ENCODE measurements at places on chromosomes 1 and 21.

DNA sequence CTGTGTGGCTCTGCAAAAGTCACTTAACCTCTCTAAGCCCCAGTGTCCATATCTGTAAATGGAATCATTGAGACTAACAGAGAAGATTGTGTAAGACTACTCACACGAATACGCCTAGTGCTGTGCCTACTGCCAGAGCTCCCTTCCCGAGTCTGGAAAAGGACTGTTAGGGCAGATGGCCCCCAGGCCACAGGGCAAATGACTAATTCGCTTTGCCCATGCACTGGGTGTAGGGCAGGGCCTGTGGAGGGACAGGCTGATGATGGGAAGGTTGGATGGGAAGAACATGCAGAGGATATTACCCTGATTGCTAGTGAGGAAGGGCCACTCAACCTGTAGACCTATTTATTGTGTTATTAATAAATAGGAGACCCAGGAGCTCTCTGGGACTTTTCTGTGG lies 4.2 kb upstream of the GPR61 start:
- no peak for DNase-seq

GRCh38 chr1:94299627-94300553 lies 62.5 kb upstream of the ARHGAP29 start:
- no peak for DNase-seq

GRCh38 chr1:225911191-225912130 lies 12.6 kb downstream of the PYCR2 start:
- DNase-seq = peak; percentile 52

DNA sequence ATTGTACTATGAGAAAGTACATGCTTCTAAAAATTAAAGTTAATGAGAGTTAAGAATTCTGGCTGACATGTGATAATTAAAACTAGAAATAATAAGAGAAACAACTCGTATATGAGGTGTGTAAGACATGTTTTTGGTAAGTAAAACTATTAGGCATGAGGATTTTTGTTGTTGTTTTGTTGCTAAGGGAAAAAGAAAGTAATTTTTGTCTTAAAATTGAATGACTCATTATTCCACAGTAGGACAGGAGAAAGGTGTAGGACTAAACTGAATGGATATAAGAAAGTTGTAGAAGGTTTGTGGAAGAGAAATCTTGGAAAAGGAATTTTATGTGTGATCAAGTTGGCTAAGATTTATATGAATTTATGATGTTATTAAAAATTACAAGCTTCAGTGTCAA lies 54.8 kb downstream of the TBX19 start:
- DNase-seq = no peak

GRCh38 chr1:36222481-36223380 lies 1.5 kb upstream of the THRAP3 start:
- DNase-seq = no peak

- no peak for DNase-seq
Observed at GRCh38 chr1:41547781-41548560, 63.5 kb upstream of the EDN2 start.

DNA sequence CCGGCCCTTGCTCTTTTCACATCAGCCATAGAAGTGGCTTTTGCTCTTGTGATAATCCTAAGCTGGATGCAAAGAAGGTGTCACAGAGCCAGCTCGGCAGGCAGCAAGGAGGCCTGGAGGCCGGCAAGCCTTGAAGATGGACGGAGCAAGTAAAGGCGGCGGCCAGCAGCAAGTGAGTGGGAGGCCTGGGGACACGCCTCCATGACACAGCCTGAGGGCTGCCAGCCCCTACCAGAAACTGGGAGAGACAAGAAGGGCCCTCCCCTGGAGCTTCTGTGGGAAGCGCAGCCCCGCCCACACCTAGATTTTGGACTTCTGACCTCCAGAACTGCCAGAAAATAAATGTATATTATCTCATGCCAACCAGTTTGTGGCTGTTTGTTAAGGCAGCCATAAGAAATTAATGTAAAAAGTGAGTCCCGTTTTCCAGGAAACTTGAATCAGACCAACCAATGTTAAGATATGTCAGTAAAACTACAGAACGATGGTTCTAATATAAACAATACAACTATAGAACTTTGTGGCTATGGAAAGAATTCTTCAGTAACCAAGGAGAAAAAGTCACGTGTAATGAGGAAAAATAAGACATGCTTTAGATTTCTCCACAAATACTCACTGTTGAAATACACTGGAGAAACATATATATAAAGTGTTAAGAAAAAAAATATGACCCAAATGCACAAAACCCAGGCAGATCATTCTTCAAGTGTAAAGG lies 49.9 kb downstream of the BACE2 start:
- no peak for DNase-seq

- DNase-seq = no peak
Observed at GRCh38 chr1:207815913-207816291, 64.0 kb downstream of the CD46 start.

- DNase-seq = no peak
Observed at GRCh38 chr1:158554352-158554751, at the start of gene OR6Y1. TSS of gene OR6Y1 (minus strand) at chr1:158554405. CDS start at chr1:158548105, 6,300 bp downstream.

- no peak for DNase-seq
Observed at GRCh38 chr1:42266253-42267135, 68.5 kb downstream of the FOXJ3 start.

- no peak for DNase-seq
Observed at GRCh38 chr1:96072021-96072420, 649.6 kb upstream of the PTBP2 start.

GRCh38 chr1:211336161-211336560 lies 9.5 kb downstream of the TRAF5 start:
- no peak for DNase-seq

DNA sequence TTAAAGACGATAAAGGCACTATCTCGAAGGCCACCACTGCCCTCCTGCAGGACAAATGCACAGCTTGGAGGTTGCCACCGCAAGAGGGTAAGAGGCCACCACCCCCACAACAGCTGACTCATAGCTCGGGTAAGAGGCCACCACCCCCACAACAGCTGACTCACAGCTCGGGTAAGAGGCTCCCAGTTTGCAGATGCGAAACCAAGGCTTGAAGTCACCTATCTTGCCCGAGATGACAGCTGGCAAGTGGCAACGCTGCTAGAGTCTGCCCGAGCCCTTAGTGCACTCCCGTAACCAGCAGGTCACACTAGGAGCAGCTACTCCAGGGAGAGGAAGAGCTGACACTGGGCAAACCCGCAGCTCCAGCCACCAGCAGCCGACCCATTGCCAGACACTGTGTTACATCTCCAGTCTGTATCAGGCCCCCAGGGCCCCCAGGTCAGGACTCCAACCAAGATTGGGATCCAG lies 17.1 kb upstream of the SPSB1 start:
- peak; percentile 91 for DNase-seq

GRCh38 chr1:62428351-62428750 lies 8.5 kb upstream of the USP1 start:
- no peak for DNase-seq

DNA sequence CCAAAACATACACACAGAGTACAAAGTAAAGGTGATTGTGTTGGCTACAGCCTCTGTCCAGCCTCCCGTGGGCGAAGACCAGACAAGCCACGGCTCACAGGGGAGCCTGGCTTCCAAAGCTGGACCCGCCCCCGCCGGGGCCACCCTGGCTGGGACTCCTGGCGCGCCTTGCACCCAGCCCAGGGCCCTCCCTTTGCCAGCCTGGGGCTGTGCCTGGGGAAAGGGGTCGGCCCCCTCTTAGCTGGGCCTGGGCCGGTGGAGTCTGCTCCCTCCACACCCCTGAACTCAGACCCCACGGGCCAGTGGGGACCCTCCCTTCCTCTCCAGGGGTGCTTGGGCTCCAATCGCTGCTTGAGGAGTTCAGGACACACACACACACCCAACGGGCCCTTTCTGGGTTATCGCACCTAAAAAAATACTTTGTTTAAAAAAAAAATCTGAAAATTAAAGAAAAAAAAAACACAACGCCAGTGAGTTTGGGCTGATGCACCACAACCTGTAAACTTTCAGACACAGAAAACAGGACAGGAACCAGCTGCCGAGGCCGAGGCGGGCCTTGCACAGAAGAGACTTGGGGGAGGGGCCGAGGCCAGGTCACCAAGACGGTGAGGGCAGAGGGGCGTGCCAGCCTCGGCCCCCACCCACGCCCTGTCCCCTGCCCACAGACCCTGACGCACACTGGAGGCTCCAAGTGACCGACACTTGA lies 56.3 kb downstream of the KCNAB2 start:
- DNase-seq = no peak

- DNase-seq = no peak
Observed at GRCh38 chr1:183159960-183160359, 26.1 kb upstream of the LAMC2 start.

DNA sequence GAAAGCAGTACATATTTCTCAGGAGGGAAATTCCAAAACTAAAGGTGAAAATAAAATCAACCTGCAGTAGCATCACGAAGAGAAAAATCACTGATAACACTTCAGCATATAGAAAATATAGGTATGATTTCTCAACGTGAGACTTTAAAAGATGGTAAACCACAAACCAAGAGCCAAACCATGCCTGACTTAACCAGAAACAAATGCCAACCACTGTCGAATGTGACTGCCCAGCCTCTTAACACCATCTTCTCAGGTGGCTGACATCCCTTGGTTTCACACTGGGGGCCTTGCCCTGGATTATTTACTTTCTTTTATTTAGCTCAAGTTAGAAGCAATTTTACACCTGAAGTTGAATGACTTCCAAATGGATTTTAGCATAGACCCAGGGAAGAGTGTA lies 10.1 kb downstream of the HMGCS2 start:
- no peak for DNase-seq

DNA sequence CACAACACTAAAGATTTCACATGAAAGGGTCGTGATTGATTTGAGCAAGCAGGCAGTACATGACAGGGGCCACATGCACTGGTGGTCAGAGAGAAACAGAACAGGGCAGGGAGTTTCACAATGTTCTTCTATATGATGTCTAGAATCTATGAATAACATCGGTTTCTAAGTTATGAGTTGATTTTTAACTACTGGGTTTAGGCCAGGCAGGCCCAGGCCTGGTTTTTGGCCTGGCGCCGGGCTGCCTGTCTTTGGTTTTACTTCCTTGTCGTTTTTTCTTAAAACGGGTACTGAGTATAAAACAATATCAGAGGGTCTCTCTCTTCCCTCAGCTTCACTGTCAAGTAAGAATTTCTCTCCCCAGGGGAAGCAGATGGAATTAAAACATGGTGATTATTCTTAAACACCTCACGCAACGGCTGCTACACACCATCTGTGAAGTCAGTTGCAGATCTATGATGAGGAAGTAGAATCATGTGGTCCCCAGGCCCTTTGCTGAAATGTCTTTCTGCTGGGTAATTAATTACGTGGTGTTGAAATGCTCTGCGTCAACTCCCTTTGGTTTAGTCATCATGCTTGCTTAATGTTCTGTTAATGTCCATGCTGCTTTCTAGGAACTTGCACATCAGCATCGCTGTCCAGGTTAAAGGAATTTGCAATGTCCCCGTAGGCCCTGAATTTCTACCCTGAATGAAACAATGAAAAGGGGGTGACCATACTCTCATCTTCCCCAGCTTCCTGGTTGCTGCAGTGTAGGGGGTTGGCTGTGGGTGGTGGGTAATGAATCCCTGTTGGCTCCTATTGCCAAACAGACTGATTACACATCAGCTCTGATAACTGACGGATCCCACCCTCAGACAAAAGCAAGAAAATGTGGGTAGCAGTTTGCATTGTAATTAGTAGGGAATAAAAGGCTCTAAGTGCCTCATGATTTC lies 70.3 kb downstream of the SERINC2 start:
- DNase-seq = peak; percentile 35

- no peak for DNase-seq
Observed at GRCh38 chr1:172085317-172085716, 244.0 kb downstream of the DNM3 start.

GRCh38 chr1:168637350-168637991 lies 61.1 kb downstream of the XCL1 start:
- DNase-seq = peak; percentile 57

GRCh38 chr1:1939296-1940122 lies 20.4 kb upstream of the TMEM52 start:
- no peak for DNase-seq

- DNase-seq = no peak
Observed at GRCh38 chr1:49306507-49307070, 529.9 kb upstream of the BEND5 start.

GRCh38 chr1:2109581-2110021 lies 59.4 kb downstream of the PRKCZ start:
- DNase-seq = no peak

- DNase-seq = peak; percentile 93
Observed at GRCh38 chr1:232950197-232951176, at the start of gene NTPCR. TSS of gene NTPCR (plus strand) at chr1:232950611. CDS start at chr1:232950711, 100 bp downstream.

- DNase-seq = no peak
Observed at GRCh38 chr1:234916840-234917239, 211.8 kb downstream of the TOMM20 start.

- DNase-seq = no peak
Observed at GRCh38 chr1:30516485-30516858, 206.9 kb downstream of the MATN1 start.

DNA sequence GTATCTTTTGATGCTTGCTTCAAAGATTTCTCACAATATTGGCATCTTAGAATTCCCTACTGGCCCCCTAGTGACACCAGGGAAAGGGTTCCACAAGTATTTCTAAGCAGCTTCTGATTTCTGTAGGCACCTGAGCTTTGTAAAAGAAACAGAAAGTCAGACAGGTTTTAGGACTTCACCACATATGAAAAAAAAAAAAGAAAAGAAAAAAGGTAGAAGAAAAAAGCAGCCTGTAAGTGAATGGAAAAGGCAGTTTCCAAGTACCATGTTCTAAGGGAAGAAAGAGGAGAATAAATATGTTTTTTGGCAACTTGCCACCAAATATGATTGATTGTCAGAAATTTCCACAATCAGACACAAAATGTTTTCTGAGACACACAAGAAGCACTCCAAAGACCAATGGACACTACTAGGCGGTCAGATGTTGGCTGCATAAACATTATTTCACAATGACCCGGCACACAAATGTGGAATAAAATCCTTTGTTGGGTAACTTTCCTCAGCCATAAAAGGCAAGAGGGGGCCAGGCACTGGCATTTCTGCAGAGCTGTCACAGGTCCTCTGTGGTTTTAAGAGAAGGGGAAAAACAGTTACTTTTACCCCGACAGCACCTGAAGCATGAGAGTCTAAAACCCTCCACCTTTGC lies 12.7 kb upstream of the CPLANE2 start:
- peak; percentile 11 for DNase-seq

GRCh38 chr1:156492591-156493080 lies 7.9 kb downstream of the MEF2D start:
- peak; percentile 81 for DNase-seq

DNA sequence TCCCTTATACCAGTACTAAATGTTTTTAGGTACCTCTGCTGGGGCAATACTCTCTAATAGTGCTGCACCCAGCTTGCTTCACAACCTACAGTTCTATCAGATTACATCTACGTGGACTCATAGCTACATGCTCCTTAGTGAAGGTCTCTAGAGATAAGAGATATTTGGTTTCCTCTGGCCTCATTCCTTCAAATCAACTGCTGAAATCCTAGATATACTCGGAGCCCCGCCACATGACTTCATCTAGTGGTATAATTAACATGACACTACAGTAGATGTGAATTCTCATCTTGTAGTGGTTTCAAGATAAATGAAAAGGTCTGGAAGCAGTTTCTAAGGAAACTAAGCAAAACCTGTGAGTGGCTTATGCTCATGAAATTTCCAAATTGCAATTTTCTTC lies 115.4 kb downstream of the SMYD2 start:
- DNase-seq = no peak
